Sciatic nerve (tissue), 2 donors: ENCODE measurements at places on chromosomes 12 and 14. TPM values are rescaled to one million over a fixed set of nuclear protein-coding genes. Genes with fewer than 3 reads are reported as not detected.

The INSM2 gene
- total RNA-seq: not detected

GRCh38 chr12:103745962-103746361, 95.1 kb downstream of the NT5DC3 start:
- no peak for DNase-seq

DNA sequence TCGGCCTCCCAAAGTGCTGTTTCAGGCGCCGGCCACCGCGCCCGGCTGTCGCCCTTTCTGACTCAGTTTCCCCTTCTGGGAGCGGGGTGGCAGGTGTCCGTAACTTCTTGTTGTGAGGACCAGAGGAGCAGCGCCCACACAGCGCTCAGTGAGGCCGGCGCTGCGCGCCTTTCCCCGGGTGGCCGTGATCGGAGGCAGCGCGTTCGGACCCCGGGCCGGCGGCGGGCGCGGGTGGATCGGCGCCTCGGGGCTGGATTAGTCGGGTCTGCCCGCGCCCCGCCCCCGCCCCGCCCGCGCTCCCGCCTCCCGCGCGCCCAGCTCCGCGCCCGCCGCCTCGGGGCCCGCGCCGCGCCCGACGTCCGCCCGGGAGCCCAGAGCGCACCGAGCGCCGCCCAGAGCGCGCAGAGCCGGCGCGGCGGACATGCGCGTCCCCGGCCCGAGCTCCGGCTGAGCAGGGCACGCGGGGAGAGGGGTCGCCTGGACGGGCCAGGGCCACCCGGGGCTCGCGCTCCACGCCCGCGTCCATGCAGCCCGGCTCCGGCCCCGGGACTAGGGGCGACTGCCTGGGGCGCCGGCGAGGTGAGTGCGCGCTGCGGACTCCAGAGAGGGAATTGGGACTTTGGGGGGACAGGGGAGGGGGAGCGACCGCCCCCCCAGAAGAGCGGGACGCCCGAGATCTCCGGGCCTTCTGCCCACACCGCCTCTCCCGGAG, 50.6 kb downstream of the LRCOL1 start:
- no peak for DNase-seq

DNA sequence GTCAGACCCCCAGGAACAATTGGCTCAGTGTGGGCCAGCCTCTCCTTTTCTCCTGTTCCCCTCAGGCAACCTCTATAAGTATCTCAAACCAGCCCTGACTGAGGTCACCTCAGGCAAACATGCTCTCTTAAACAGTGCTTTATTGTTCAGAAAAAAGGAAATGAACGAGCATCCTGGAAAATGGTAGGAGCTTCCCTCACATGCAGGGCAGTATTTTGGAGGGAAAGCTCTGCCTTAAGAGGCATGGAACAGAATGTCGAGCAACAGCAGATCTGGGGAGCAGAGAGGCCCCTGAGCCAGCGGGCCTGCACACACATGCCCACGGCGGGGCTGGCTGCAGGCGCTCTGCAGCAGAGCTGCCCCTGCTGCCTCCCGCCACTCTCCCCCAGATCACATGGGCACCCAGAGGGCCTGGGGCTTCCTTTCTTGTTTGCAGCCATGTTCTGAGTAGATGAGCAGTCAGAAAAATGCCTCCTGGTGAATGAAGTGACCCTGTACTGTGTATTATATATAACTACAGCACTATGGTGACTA, 42.0 kb downstream of the MOK start:
- no peak for DNase-seq

The UBE3B gene
- total RNA-seq: 40.4 TPM

DNA sequence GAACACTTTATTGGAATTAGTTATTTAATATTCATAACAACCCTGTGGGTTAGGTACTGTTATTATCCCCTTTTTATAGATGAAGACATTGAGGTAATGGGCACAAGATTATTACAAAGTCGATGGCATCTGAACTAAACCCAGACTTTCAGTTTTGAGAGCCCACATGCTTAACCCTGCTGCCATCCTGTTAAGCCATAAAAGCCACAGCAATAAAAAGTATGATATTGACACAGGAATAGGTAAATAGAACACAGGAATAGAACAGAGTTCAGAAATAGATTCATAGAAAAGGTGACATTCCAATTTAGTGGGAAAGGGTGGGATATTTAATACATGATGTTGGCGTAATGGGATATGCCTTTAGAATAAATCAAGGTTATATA, 119.8 kb downstream of the SLC38A1 start:
- DNase-seq: no peak

DNA sequence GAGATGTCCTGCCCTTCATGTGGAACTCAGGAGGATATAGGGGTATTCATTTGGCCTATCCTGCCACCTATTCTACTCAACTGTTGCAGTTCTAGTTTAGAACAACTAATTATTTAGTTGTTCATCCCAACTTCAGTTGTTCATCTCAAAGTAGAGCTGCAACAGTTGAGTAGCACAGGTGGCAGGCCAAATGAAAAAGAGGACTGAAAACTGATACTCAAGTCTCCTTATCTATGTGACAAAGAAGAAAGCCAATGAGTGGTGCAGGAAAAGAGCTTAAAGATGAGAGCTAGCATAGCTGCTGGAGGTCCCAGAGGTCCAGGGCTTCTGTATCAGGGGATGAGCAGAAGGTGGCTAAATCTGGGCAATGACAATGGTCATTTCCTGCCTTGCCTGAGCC, 148.9 kb upstream of the KITLG start:
- DNase-seq: no peak

The PLEKHD1 gene
- total RNA-seq: not detected

DNA sequence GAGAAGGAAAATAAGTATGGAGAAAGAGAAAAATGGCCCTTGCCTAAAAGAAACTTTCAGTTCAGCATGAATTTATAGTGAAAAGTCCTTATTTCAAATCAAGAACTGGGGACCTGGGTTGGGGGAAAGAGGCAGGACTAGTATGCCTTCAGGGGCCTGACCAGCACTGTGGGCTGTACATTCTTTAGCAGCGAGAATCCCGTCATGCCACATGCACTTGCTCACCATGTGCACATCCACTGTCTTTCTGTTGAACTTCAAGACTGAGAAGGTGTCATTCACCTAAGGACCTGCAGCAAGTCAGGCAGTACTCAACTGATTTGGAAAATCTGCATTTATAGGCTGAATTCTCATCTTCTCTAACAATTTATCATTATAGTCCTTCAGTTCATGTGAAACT, 50.2 kb downstream of the RAB35 start:
- no peak for DNase-seq

The PPP1R3E gene
- total RNA-seq: 24.0 TPM

DNA sequence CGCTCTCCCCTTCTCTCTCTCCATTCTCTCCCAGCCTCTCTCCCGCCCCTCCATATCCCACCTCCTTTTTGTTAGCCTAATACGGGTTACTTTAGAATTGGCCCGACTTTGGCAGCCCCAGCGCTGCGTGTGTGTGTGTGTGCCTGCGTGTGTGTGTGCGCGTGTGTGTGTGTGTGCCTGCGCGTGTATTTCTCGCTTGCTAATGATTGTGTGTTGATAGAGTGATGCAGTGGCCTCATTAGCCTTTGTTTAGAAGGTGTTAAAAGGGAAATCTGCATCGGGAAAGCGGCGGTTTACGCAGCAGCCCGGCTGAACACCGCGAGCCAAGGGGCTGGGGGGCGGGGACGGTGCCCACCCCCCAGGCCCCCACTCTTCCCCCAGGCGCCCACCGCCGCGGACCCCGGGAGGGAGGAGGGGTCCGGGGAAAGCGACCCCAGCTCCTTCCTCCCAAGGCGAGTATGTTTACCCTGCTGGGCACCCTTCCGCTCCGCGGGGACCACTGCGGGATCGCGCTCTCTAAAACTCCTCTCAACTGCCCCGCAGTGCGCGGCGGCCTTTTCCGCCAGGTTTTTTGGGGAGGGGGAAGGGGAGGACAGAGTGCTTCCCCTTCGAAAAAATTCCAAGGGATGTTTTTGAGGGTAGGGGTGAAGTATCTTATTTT, 6.8 kb upstream of the LHX5 start:
- no peak for DNase-seq

The OR8S1 gene
- 0.40 TPM for total RNA-seq

DNA sequence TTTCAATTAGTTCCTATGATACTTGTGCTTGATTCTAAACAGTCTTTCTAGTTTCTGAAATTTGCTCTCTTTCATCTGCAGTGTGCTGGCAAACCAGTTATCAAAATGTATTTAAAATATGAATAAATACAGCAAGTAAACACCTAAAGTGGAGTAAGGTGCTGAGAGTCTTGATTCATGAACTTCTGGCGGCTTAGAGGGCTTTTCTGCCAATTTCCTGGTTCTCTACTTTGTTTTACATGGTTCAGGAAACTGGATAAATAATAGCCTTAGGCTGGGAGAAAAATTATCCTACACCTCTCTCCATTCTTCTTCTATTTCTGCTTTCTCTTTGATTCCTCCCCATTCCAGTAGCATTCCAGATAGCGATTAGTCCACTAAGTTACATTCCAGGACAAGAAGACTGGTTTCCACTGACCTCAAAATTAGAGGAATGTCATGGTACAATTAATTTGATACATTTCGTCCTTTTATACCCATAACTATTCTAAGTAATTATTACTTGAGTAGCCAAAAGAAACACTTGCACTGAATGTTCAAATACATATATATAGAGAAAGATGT, 14.9 kb downstream of the ATP2B1 start:
- no peak for DNase-seq

DNA sequence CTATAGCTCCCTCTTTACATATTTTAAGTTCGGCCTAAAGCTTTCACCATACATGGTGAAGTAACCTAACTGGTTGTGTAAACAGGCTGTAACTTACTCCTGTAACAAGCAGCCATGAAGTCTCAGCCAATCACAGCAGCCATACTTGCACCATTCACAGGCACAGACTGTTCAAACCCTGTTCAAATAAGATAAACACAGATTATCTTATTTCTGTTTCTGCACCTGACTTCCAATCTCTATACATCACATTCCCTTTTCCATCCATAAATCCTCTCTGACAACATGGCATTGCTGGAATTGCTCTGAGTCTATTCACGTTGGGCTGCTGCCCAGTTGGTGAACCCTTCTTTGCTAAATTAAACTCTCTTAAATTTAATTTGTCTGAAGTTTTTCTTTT, 34.5 kb upstream of the ARID2 start:
- no peak for DNase-seq
